Kidney (tissue), 22 donors: ENCODE measurements at places on chromosomes 16 and 17. TPM values are rescaled to one million over a fixed set of nuclear protein-coding genes. Genes with fewer than 3 reads are reported as not detected.

KRT15 gene
- 0.15 TPM for polyA plus RNA-seq

RSL1D1 gene
- polyA plus RNA-seq, result 55.5 TPM

DNA sequence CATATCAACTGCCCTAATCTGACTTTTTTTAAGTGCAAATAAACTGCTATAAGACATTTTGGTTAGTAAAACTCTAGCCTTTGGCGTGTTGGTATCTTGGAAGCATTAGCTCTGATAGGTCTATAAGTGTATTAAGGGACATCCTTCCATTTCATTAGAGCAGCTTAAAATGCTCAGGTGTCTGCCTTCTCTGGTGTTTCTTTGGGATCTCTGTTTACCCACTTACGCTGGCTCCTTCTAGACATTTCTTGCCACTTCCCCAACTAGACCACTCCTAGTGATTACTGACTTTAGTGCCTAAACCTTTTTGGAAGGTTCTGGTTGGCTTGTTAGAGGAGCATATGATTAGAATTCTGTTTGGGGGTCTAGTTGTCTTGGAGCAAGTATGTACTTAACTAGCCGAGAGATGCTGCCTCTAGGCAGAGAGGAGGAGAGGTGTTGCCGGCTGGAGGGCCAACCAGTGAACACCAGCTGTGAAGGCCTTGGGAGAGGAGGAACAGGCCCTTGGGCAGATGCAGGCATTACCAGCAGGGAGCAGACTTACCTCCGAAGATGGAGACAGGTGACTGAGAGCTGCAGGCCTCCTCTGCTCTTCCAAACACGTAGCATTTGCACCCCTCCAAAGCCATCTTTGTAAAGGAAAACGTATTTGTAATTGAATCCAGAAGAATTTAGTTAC is 15.2 kb upstream of the CLEC18C start:
- DNase-seq, result no peak

DHRS7C gene
- not detected for polyA plus RNA-seq

DNA sequence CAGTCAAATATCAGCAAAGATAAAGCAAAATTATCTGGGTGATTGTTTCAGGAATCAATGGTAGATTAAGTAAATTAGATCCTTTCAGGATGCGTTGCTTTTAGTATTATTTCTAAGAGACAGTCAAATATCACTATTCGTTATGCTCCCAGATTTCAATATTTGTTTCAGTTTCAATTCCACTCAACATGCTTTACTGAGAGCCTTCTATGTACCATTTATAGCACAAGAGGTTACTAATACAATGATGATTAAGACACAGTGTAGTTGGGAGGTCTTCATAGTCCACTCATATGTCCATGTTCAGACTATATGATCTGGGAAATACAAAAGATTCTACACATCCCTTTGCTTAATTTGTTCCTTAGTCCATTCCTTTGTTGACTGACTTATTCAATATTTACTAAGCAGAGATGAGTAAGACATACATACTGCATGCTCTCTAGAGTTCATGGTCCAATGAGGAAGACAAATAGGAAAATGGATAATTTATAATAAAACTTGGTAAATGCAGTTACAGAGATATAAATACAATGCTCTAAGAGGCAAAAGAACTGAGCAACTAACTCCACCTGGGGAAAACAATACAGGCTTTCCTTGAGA is 88.2 kb upstream of the NOG start:
- DNase-seq, result no peak

- no peak for DNase-seq
Measured at GRCh38 chr16:28179354-28179753, 32.4 kb downstream of the XPO6 start.

KCNJ2 gene
- polyA plus RNA-seq, result 0.71 TPM

DNA sequence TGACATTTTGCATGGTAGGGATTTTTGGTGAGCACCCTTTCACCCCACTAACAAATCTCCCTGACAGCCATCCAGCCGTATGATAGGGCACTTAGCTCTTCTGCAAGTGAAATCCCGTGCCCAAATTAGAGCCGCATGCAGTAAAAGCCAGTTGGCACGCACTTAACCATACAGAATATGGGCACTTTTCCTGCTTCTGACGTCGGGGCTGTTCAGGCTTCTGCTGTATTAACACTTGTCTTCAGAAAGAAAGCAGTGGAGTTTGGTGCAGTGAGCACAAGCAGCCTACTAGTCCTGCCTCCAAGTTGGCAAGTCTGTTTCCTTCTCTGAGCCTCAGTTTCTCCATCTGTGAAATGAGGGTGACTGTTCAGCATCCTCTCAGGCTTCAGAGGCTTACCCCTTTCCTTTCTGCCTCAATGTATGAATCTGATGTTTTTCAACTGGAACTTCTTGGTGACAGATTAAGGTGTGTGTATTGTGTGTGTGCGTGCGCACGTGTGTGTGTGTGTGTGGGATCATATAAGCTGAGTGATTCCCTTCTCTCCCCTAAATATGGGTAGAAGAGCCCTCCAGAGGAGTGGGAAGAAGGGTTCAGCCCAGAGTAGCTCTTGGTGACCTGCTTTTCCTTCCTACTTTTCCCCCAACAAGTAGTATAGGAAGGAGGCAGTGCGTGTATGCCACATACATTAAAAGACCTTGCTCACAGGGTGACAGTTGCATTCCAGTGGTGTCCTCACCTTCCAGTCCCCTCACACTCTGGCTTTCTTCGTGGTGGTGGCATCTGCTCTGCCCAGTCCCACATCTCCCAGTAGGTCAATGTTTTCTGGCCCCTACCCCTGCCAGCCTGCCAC is 19.0 kb downstream of the IGF2BP1 start:
- DNase-seq, result peak; percentile 21

DNA sequence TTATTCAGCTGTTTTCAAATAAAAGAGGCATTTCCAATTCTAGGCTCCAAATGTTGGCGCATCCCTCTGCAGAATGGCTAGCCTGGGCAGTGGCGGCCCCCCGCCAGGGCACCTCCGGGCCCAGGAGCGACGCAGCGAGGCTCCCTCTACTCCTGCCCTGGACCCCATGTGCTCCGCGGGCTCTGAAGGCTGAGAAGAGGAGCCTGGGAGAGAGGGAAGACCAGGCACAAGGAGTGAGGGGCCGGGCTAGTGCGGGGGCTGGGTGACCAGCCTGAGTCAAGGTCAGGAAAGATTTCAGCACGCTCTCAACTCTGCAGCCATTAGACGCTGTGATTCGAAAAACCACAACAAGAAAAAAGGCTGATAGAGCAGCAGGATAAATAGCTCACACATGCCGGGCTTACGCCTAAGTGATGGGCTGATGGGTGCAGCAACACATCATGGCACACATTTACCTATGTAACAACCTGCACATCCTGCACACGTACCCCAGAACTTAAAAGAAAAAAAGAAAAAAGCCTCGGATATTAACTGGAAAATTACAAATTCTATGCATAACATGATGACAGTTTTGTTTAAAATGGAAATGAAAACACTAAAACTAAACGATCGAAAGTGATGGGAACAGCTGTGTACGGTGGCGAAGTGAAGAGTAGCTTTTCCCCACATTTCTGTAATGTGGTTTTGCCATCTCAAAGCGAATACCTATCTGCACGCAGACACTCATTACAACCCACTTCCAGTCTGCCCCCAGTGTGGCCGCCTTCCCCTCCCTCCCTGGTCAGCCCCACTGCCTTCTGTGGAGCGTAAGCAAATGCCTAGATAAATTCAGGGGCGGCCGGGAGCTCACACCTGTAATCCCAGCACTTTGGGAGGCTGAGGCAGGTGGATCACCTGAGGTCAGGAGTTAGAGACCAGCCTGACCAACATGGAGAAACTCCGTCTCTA is 44.4 kb downstream of the MAP1LC3B start:
- no peak for DNase-seq

GRCh38 chr16:75593308-75593707 is 27.1 kb downstream of the GABARAPL2 start:
- DNase-seq, result no peak

RNF222 gene
- not detected for polyA plus RNA-seq

- no peak for DNase-seq
Measured at GRCh38 chr17:77698903-77699623, 259.4 kb upstream of the TNRC6C start.

KRT34 gene
- polyA plus RNA-seq, result not detected

DNA sequence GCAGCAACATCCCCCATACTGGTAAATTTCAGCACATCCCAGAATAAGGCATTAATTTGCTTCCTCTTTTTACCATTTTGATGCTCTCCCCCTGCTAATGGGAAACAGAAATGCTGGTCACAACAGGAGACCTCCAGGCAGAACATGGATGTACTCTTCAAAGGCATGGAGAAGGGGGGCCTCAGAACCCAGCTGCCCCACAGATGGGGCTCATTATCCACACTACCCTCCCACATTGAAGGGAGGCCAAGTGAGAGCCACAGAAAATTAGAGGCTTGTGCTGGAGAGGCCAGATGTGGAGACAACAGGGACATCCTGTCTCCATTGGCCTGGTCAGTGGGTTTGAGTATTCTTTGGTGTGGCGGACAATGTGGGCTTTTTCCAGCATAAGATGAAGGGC is 150.1 kb upstream of the CDH11 start:
- DNase-seq, result no peak

- no peak for DNase-seq
Measured at GRCh38 chr17:72575542-72576233, 454.9 kb downstream of the SOX9 start.

DNA sequence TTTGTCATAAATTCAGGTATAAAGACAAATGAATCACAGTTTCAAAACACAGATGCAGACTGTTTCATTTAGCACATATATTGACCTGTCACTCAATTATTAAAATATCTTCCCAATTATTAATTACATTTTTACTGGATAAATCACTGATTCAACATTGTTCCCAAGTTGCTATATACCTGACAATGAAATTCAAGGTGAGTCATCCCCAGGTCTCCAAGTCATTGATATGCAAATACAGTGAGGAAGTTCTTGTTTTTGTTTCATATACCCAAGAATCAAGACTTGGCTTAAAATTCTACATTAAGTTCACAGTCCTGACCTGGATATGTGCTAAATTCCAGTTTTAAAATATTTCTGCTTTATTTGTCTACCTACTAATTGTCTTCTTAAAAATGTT is 599.3 kb upstream of the PSMD7 start:
- no peak for DNase-seq

DNA sequence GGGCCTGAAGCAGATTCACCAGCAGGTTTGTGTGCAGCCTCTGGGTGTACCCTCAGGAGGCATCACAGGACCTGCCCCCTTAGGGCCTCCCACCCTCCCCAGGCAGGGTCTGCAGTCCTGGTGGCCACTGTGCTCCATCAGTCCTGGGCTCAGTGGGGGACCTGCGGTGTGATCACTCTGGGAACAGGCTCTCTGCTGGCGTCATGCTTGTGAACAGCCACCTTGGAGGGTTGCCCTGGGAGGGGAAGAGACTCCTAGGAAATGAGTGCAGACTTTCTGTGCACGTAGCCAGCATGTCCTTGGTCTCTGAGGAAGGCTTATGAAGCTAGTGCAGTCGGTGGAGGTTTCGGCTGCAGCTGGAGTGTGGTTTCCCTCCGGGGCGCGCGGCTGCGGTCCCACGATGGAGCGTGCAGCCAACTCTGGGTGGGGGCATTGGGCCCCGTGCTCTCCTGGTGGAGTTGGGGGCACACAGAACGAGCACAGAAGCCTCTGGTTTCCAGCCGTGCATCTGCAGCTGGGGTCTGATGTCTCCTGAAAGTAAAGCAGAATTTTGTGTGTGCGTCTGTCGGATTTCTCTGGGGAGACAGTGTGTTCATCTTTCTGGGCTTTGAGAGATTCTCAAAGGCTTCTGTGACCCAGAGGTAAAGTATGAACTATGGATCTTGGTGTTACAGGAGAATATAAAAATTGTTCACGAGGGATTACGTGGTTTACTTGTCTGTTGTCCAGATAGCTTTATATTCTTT is 68.1 kb upstream of the ZNF750 start:
- no peak for DNase-seq

DNA sequence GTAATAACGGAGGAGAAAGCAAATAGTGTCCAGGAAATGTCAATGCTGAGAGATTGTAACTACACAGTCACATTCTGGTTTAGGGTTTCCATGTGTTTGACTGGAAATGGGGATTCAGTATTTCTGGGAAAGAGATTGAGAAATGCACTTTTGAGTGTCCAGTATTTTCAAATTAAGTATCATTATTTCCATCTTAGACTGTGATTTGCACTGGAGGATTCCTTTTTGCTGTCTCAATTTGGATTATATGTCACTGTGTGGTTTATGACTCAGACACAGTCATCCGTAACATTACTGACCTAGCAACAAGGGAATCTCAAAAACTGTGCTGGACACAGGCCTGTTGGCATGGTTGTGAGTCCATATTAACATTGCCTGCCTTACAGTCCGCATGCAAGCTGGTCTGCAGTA is 681.4 kb downstream of the CDH11 start:
- DNase-seq, result no peak

SLC4A1 gene
- 201 TPM for polyA plus RNA-seq

USP6 gene
- 0.06 TPM for polyA plus RNA-seq

- DNase-seq, result no peak
Measured at GRCh38 chr17:42779304-42779935, 990 bp upstream of the WNK4 start.

GRCh38 chr17:36932694-36933511 is 4.4 kb upstream of the LHX1 start:
- peak; percentile 49 for DNase-seq

GRCh38 chr16:17166095-17166494 is 304.7 kb downstream of the XYLT1 start:
- DNase-seq, result peak; percentile 7
